ENCODE measurements at places on chromosomes 11 and 22.
A peak's percentile ranks its signal among the peaks of the same experiment; 100 is the strongest.

DNA sequence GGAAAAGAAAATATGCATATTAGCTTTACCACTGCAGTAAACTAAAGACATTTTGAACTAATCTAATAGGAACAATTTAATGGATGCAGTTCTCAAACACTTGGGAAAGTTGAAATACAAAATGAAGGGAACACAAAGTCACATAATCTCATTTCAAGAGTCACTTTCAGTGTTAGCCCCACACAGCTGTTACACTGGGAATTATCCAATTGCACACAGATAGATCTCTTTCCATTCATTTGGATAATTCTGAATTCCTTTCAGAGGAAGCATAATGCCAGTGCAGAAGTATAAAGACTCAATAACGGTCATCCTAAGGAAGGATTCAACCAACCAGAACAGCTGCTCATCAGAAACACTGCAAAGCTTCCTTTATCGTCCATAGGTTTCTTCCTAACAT, 173.3 kb downstream of the GRIA4 start:
- DNase-seq: no peak
- no peaks in the 10 kb centered on the region for H3K27me3 ChIP-seq
- no peaks in the 10 kb centered on the region for H3K4me1 ChIP-seq
- H3K27ac ChIP-seq: no peak overlapping the region
- H3K36me3 ChIP-seq: no peaks in the 10 kb centered on the region

DNA sequence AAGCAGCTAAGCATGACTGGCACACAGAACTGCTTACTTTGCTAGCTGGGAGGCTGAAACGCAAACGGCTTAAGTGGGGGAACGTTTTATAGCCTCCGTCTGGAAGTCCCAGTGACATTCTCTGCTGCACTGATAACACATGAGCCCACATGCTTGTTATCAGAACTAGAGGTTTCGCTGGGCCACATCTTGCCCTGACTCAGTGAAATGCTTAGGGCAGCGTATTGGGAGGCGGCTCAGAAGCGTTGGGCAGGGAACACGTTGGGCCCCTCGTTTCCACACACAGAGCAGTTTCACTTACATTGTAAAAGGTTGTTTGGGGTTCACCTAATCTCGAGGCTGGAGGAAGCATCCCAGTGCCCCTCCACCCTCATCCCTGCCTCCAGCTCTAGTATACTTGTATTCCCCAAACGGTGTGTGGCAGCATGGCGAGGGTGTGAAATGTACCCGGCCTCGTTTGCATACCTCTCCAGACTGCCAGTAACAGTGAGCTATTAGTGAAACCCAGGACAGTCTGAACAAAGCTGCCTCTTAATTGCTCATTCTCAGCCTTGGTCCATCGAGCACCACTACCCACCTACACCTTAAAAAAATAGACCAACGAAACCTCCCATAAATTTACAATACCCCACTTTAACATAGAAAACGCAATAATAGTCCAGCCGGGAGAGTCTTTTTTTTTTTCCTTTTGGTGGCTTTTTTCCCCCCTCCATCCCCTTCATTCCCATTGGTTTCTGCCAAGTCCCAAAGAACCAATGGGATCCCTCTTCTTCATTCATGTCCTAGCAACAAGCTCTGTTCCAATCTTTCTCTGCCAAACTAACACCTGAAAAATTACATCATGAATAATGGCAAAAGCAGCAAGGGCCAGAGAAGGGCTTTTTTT, 218.8 kb upstream of the SORL1-AS1 start:
- H3K4me1 ChIP-seq: no peaks in the 10 kb centered on the region
- no peak for DNase-seq
- no peak overlapping the region for H3K27ac ChIP-seq
- no peaks in the 10 kb centered on the region for H3K36me3 ChIP-seq
- H3K27me3 ChIP-seq: no peaks in the 10 kb centered on the region

DNA sequence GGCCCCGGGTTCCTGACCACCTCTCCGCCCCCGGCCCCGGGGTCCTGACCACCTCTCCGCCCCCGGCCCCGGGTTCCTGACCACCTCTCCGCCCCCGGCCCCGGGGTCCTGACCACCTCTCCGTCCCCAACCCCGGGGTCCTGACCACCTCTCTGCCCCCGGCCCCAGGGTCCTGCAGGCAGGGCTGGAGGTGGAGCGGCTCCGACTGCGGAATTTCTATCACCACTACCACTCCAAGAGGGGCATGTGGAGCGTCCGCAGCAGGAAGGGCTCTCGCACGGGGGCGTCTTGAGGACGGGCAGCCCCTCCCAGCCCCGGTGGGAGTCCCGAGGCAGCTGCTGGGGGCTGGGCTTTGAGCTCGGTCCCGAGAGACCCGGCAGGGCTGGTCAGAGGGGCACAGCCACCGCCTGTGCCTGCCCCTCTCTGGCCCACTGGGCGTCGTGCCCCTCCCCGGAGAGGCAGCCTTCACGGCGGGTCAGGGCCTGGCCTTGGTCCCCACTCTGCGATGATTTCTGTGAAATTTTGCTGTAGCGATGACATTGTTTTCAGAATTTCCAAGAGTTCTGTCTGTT, 12.3 kb downstream of the B4GALNT4 start:
- peaks cover 44% of the 10 kb centered on the region for H3K27me3 ChIP-seq
- H3K36me3 ChIP-seq: no peaks in the 10 kb centered on the region
- H3K4me3 ChIP-seq: no peak overlapping the region
- no peak for DNase-seq
- H3K4me1 ChIP-seq: no peaks in the 10 kb centered on the region

- H3K27me3 ChIP-seq: no peaks in the 10 kb centered on the region
- no peak overlapping the region for H3K4me3 ChIP-seq
- H3K36me3 ChIP-seq: no peaks in the 10 kb centered on the region
Measured at GRCh38 chr11:60130496-60130895, 42.0 kb downstream of the MS4A2 start.

DNA sequence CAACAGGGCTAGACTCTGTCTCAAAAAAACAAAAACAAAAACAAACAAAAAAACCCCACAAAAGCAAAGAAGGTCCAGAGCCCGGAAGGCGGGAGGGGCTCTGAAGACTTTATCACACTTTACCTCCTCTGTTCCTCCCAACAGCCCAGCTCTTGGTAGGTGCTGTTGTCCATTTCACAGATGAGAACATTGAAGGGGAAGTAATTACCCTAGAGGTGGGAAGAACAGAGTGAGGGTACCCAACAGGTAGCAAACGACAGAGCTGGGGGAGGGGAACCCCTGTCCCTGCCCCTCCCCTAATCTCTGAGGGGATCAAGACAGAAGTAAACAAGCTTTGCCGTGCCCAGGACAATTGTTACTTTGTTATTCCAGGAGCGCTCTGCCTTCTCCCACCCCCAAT, 1.0 kb upstream of the BIK start:
- no peak overlapping the region for H3K4me3 ChIP-seq
- H3K27ac ChIP-seq: no peak overlapping the region
- DNase-seq: no peak
- no peaks in the 10 kb centered on the region for H3K36me3 ChIP-seq

- peaks cover 7% of the 10 kb centered on the region for H3K27me3 ChIP-seq
- H3K4me1 ChIP-seq: no peaks in the 10 kb centered on the region
- DNase-seq: no peak
Measured at GRCh38 chr11:35553021-35553420, 27.6 kb upstream of the PAMR1 start.

DNA sequence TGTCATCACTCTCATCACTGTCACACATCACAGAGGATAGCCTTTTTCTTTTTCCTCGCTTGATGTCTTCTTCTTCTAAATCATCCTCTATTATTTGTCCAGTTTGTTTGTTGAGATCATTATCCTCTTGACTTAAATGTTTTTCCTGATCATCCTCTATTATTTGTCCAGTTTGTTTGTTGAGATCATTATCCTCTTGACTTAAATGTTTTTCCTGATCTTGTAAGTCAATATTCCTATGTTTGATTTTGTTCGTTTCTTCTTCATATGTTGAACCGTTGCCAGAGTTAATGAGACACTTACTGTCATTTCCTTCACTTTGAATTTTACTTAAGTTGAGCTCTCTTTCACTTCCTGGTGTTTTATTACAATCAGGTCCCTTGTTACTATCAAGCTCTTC, 5.6 kb downstream of the CCDC82 start:
- H3K4me3 ChIP-seq: no peak overlapping the region
- H3K27me3 ChIP-seq: no peaks in the 10 kb centered on the region
- H3K36me3 ChIP-seq: no peaks in the 10 kb centered on the region
- H3K27ac ChIP-seq: no peak overlapping the region

DNA sequence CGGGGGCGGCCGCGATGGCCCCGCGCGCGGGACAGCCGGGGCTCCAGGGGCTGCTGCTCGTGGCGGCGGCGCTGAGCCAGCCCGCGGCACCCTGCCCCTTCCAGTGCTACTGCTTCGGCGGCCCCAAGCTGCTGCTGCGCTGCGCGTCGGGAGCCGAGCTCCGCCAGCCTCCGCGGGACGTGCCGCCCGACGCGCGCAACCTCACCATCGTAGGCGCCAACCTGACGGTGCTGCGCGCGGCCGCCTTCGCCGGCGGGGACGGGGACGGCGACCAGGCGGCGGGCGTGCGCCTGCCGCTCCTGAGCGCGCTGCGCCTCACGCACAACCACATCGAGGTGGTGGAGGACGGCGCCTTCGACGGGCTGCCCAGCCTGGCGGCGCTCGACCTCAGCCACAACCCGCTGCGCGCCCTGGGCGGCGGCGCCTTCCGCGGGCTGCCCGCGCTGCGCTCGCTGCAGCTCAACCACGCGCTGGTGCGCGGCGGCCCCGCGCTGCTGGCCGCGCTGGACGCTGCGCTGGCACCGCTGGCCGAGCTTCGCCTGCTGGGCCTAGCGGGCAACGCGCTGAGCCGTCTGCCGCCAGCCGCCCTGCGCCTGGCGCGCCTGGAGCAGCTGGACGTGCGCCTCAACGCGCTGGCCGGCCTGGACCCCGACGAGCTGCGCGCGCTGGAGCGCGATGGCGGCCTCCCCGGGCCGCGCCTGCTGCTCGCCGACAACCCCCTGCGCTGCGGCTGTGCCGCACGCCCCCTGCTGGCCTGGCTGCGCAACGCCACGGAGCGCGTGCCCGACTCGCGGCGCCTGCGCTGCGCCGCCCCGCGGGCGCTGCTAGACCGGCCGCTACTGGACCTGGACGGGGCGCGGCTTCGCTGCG, 697 bp downstream of the TPBGL start:
- peak overlapping the region; percentile 71 for H3K4me3 ChIP-seq
- H3K36me3 ChIP-seq: no peaks in the 10 kb centered on the region
- peaks cover 13% of the 10 kb centered on the region for H3K4me1 ChIP-seq

GRCh38 chr11:130638033-130638432, 189.6 kb downstream of the ADAMTS15 start:
- H3K4me1 ChIP-seq: no peaks in the 10 kb centered on the region
- no peak overlapping the region for H3K4me3 ChIP-seq
- no peaks in the 10 kb centered on the region for H3K36me3 ChIP-seq

DNA sequence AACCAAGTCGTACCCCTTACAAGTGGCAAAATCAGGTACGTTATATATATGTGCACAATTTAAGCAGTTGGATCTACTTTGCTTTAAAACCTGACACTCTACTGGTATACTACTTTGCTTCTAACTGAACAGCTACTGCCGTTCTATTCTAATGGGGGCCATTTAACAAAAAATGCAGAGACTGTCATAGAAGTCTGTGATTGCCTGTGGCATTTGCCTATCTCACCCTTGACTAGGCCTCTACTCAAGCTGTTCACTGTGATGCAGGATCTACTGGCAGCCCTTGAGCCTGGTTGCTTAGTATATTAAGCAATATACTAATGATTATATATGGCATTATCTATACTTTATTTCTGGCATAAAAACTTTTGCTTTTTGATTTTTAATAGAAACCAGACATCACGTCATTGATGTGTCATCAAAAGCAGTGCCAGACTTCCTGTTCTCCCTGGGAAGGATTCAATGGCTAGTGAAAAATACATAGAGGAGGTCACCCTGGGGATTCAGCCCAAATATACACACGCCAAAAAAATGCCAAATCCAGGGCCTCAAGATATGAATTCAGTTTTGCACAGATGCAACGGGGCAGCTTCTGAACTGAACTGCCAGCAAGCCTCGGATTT, 40.0 kb upstream of the FIBIN start:
- DNase-seq: no peak
- no peaks in the 10 kb centered on the region for H3K27me3 ChIP-seq
- no peaks in the 10 kb centered on the region for H3K36me3 ChIP-seq

DNA sequence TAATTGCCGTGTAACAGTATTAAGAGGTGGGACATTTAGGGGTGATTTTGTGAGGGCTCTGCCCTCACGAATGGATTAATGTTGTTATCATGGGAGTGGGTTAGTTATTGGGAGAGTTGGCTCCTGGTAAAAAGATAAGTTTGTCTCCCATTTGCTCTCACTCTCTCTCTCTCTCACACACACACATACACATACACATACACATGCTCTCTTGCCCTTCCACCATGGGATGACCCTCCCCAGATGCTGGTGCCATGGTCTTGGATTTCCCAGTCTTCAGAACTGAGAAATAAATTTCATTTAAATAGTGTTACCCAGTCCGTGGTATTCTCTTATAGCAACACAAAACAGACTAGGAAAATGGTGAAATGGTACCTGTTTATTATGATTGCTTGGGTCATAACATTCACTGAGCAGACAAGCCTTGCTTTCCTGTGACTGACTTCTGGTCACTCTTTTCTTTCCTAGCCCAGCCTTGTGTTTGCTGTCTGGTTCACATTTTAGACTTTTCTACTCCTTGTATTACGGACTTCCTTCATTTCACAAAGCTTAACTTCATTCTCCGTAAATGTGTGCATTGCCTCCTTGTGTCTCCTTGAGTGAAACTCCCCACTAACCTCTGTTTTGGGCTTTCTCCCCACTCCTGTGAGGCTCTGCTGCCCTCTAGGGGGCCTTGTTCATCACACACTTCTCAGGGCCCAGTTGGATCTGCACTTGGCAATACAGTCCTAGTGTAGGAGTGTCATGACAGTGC, 206.5 kb upstream of the CTSC start:
- no peaks in the 10 kb centered on the region for H3K27me3 ChIP-seq
- H3K36me3 ChIP-seq: no peaks in the 10 kb centered on the region
- H3K4me1 ChIP-seq: no peaks in the 10 kb centered on the region
- H3K27ac ChIP-seq: no peak overlapping the region
- H3K4me3 ChIP-seq: no peak overlapping the region

- no peaks in the 10 kb centered on the region for H3K27me3 ChIP-seq
- no peak for DNase-seq
- no peaks in the 10 kb centered on the region for H3K36me3 ChIP-seq
- H3K4me1 ChIP-seq: peaks cover 9% of the 10 kb centered on the region
Measured at GRCh38 chr22:36461665-36462649, 19.5 kb downstream of the TXN2 start.

GRCh38 chr22:36016684-36017083, 11.9 kb downstream of the RBFOX2 start:
- no peaks in the 10 kb centered on the region for H3K27me3 ChIP-seq
- DNase-seq: no peak
- H3K4me1 ChIP-seq: no peaks in the 10 kb centered on the region
- H3K36me3 ChIP-seq: no peaks in the 10 kb centered on the region
- H3K4me3 ChIP-seq: no peak overlapping the region
- H3K27ac ChIP-seq: no peak overlapping the region

- H3K36me3 ChIP-seq: no peaks in the 10 kb centered on the region
- H3K27me3 ChIP-seq: no peaks in the 10 kb centered on the region
- no peak overlapping the region for H3K27ac ChIP-seq
- no peak overlapping the region for H3K4me3 ChIP-seq
Measured at GRCh38 chr11:41612415-41612814, 153.0 kb upstream of the LRRC4C start.

- no peak overlapping the region for H3K4me3 ChIP-seq
- no peaks in the 10 kb centered on the region for H3K36me3 ChIP-seq
- no peak overlapping the region for H3K27ac ChIP-seq
- no peaks in the 10 kb centered on the region for H3K4me1 ChIP-seq
- peaks cover 2% of the 10 kb centered on the region for H3K27me3 ChIP-seq
- DNase-seq: no peak
Measured at GRCh38 chr22:16854631-16855030, 29.4 kb upstream of the XKR3 start.
